Brain microvascular endothelial cell (primary cell): ENCODE measurements at places on chromosomes 11 and 22.

DNA sequence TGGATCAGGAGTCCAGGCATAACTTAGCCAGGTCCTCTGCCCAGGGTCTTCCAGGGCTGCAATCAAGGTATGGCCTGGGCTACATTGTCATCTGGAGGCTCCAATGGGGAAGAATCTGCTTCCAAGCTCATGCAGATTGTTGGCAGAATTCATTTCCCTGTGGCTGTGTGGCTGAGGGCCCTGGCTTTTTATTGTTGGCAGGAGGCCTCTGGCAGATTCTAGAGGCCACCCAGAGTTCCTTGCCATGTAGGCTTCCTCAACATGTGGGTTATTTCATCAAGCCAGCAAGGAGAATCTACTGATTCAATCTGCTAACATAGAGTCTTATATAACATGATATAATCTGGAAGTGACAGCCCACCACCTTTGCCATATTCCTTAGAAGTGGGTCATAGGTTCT, 16.4 kb upstream of the EP300 start:
- DNase-seq: no peak

DNA sequence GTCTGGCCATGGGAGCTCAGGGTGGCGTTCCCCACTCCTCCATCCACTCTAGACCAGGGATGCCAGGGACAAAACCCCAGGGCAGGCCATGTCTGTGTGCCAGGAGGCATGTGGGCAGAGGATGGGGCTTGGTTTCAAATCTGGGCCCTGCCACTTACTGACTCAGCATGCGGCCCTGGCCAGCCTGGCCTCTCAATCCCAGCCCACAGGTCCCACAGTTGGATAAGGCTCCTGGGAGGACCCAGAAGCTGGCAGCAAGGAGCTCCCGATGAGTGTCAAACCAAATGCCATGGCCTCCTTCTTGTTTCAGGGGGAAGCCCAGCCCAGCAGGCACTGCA, 1290.4 kb downstream of the BRD1 start:
- no peak for DNase-seq

- DNase-seq: no peak
Measured at GRCh38 chr11:134731213-134731961, 319.3 kb upstream of the B3GAT1 start.

- no peak for DNase-seq
Measured at GRCh38 chr11:73510877-73511276, 87.0 kb downstream of the FAM168A start.
